ENCODE measurements at places on chromosomes 11 and 22.

DNA sequence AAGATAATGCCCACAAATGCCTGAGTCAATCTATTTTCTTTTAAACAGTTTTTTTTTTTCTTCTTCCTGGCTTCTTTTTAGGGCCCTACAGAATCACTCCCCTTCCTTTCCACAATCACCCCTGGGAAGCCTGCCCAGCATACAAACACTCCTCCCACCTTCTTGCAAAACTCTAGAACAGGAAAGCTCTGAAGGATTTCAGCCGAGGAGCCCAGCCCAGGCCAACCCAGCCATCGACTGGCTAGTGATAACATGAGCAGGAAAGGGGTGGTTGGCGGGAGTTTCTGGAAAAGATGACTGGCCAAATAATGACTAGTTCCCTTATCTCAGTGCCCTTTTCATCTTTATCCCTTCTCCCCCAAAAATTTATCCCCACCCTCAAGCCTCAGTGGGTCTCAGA, 68.2 kb downstream of the USP35 start:
- peak; percentile 62 for DNase-seq

DNA sequence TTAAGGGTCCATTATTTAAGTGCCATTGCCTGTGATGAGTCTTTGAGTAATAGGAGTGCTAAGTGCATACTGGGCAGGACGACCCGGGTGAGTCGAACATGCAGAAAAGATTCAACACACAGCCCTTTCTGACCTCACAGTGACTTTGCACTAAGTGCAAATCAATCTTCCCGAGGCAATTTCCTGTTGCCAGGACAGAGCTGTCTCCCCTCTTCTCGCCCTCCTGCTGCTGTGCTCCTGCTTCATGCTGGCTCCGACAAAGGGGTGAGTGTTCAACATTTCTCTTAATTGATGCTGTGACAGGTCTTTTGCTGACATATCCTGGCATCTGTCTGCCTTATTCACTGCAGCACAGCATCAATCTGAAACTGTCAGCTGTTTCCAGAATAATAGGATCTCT, 42.0 kb downstream of the MCHR1 start:
- DNase-seq = no peak

- DNase-seq = no peak
Measured at GRCh38 chr11:24145411-24145810, 351.4 kb upstream of the LUZP2 start.

- no peak for DNase-seq
Measured at GRCh38 chr11:724778-725386, 18.9 kb downstream of the EPS8L2 start.

- DNase-seq = no peak
Measured at GRCh38 chr22:45698094-45698493, 26.5 kb downstream of the ATXN10 start.

DNA sequence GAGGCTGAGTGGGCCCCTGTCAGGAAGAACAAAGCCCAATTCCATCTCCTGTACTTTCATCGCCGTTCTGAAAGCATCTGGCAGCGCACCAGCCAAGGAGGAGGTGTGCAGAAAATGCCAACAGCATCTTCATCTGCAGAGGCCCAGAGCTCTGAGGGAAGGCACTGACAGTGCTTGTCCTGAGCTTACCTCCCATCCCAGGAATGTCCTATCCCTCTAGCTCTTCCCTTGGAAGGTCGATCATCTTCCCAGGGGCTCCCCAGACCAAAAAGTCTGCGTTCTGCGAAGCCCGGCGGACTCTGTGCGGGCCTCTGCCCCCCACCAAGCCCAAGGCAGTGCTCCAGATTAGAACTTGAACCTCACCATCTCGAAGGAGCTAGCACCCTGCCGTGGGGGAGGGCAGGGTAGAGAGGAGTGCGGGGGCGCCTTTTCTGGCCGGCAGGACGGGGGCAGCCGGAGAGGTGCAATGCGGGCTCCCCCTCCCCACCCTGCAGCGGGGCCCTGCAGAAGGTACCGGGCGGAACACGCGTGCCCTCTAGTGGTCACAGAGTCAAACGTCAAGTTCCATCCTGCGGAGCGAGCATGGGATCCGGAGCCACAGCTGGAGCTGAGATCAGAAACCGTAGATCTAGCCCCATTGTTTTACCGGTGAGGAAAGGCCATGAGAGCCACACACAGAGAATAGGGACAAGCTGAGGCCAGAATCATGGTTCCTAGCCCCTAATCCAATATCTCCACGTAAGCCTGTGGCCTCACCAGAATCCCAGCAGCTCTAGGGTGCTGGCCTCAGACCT, 5.0 kb downstream of the SCN2B start:
- DNase-seq = no peak

DNA sequence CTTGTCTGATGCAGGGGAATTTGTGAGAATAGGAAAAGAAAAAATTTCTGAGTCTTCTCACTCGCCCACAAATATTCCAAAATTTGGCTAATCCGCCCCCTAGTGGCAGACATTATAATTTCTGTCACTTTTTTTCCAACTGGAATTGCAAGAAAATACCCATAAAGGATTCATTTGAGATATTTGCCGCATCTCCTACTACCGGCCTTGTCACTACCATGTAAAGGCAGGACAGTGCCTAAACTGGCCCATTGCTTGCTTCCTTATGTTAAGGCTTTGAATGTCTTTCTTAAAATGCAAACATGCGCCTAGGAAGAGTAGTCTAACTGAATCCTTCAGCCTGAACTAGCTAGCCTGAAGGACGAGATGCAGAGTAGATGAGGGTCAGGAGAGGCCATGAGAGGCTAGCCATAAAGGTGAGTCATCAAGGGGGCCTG, 9.3 kb upstream of the CEP295 start:
- DNase-seq = no peak

DNA sequence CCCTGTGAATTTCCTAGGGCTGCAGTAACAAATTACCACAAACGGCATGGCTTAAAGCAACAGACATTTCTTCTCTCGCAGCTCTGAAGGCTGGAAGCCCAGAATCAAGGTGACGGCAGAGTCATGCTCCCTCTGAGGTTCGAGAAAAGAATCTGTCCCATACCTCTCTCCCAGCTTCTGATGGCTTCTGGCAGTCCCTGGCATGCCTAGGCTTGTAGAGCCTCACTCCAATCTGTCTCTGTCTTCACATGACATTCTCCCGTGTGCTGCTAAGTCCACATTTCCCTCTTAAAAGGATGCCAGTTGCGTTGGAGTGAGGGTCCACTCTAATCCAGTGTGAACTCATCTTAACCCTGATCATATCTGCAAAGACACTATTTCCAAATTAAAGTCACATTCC, 116.2 kb downstream of the NECTIN1 start:
- DNase-seq = no peak

DNA sequence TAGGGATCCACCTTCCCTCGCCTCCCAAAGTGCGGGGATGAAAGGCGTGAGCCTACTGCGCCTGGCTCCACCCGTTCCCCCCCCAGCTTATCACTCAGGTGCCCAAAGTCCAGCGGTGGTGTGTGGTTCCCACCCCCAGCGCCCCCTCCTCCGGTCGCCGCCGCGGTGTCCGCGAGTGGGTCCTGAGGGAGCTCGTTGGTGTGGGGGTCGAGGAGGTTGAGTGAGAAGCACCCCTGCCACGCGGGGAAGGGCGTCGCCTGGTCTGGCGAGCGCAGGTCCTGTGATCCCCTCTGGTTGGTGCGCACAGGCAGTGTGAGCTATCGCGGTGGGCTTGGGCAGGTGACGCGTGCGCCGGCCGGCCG, 3900.6 kb upstream of the OR11H1 start:
- no peak for DNase-seq

GRCh38 chr11:123217897-123218296, 22.8 kb upstream of the CLMP start:
- DNase-seq = no peak

DNA sequence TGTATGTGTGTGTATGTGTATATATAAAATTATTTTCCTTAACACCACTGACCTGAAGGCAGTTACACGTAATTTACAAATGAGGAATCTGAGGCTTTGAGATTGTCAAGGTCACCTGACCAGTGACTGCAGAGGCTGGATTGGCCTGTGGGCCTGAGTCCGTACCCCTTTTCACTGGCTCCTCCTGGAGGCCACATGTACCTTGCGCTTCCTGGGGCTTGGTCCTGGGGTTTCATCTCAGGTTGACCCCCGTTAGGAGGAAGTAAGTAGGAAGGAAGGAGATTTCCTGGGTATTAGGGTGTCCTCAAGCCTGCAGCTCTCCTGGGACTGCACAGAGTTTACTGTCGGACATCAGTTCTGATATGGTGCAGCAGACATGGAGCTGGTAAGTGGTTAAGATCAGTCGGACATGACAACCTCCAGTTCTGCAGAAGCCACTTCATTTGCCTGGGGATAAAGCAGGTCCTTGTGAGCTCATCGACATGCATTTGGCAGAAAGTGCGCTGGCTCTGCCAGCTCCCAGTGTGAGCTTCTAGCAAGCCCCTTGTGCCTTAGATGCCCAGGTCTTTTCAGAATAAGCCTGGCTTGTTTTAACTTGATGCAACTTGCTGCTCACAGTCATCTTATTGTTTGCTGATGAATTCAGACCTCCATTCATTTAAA, 36.6 kb downstream of the ST3GAL4 start:
- no peak for DNase-seq

DNA sequence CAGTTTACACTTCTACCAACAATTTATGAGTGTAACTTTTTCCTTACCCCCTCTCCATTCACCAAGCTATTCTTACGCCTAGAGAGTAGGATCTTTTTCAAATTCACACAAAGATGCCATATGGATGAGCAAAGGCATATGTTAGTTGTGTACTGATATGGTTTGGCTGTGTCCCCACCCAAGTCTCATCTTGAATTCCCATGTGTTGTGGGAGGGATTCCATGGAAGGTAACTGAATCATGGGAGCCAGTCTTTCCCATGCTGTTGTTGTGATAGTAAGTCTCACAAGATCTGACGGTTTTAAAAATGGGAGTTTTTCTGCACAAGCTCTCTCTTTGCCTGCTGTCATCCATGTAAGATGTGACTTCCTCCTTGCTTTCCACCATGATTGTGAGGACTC, 40.3 kb downstream of the TTC28 start:
- DNase-seq = no peak

DNA sequence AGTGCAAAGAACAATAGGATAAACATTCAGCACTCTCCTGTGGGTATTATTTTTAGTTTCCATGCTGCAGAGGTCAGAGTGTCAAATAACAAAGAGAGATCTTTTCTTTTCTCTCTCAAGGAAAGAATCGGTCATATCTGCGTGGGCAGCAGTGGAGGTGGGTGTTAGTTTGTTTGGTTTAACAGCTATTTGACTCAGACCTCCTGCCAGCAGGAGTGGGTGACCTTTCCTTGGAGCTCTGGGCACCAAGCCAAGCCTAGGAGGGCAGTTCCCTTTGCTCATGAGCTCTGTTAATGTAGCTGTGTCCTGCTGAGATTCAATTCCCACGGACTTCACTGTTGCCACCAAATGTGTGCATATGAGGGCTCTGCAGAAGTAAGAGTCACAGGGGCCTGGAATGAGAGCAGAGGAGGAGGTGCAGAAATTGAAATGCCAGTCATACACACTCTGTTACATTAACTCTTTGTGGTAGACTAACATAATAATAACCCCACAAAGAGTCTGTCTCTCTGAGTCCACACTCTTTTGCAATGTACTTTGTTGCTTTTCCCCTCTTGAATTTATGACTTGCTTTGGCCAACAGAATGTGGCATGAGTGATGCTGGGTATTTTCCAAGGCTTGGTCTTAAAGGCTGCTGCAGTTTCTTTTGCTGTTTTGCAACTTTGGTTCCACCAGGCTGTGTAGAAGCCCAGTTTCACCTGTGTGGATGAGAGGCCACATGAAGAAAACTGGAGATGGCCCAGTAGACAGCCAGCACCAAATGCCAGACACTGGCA, 76.0 kb upstream of the GRK3 start:
- peak; percentile 68 for DNase-seq

GRCh38 chr11:65419772-65420481, 2.7 kb upstream of the NEAT1 start:
- no peak for DNase-seq

DNA sequence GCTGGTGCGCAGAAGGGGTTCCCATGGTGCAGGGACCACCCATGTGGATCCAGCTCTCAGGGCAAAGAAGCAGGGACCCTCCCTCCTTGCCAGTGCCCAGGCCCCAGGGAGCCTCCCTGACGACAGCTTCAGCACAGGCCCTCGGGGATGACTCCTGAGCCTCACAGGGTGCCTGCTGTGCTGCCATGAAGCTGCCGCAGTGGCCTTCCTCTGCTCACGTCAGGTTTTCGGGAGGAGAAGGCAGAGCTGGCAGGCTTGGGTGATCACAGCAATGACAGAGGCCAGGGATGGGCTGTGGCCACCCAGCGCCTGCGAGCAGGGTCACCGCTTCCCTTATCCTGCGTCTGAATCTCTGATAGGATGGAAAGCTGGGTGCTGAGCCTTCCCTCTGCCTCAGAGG, 276.2 kb downstream of the BRD1 start:
- DNase-seq = no peak

DNA sequence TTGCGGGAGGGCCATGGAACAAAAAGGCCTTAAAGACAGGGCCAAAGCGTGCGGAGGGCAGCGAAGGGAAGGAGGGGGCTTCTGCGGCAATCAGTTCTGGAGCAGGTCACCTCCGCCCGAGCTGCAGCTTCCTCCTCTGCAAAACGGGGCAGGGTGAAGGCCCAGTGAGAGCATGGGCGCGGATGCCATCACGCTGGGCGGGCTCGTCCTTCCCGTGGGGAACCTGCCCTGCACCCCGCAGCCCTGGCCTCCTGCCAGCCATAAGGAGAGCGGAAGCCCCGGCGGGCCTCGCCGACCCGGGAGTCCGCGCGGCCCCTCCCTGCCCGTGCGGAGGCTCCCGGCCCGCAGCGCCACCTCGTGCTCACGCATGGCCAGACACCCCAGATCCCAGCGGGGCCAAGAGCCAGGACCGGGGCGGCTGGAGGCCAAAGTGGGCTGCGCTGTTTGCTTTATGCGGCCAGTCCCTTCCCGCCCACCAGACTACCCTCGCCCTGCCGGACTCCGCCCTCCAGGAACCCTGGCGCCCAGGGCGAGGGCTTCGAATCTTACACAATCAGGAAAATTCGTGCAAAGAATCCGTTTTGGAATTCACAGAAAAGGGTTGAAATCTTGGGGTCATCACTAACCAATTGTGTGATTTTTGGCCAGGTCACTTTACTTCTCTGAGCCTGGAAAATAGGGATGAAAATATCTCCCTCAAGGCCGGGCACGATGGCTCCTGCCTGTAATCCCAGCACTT, 16.1 kb downstream of the TSKU start:
- DNase-seq = no peak

GRCh38 chr11:129279326-129280026, 87.4 kb upstream of the ARHGAP32 start:
- no peak for DNase-seq

GRCh38 chr11:74022546-74022945, 13.7 kb upstream of the UCP3 start:
- no peak for DNase-seq

GRCh38 chr11:13784855-13785254, 116.4 kb downstream of the FAR1 start:
- DNase-seq = no peak

GRCh38 chr11:22702031-22702430, 35.6 kb downstream of the GAS2 start:
- DNase-seq = no peak
